ENCODE measurements at places on chromosomes 7 and 10.

DNA sequence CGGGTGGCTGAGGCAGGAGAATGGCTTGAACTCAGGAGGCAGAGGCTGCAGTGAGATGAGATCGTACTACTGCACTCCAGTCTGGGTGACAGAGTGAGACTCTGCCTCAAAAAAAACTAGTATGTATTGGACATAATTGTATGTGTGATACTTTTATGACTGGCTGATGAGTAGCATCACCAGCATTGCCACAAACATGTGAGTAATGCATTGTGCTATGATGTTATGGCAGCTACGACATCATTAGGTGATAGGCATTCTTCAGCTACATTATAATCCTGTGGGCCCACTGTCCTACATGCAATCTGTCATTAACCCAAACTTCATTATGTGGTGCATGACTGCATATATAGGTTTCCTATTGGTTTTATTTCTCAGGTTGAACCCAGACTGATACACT lies 352.4 kb downstream of the GALNT17 start:
- DNase-seq = no peak

GRCh38 chr7:131557652-131558385 lies 1.4 kb upstream of the PODXL start:
- no peak for DNase-seq

GRCh38 chr7:1857487-1858421 lies 187.7 kb downstream of the ELFN1 start:
- no peak for DNase-seq

DNA sequence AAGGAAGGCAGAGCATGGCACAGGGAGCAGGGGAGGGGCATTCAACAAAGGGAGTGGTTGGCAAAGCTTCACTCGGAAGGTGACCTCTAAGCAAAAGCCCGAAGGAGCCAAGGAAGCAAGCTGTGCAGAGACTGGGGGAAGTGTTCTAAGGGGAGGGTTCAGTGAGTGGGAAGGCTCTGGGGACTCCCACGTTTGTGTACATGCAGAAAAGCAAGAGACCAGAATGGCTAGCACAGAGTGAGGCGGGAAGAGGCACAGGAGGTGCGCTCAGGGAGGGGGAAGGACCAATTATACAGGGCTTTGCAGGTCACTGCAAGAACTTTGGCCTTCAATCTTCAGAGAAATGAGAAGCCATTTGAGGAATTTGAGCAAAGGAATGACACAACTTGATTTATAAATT lies 7.4 kb downstream of the ARHGAP21 start:
- DNase-seq = no peak

DNA sequence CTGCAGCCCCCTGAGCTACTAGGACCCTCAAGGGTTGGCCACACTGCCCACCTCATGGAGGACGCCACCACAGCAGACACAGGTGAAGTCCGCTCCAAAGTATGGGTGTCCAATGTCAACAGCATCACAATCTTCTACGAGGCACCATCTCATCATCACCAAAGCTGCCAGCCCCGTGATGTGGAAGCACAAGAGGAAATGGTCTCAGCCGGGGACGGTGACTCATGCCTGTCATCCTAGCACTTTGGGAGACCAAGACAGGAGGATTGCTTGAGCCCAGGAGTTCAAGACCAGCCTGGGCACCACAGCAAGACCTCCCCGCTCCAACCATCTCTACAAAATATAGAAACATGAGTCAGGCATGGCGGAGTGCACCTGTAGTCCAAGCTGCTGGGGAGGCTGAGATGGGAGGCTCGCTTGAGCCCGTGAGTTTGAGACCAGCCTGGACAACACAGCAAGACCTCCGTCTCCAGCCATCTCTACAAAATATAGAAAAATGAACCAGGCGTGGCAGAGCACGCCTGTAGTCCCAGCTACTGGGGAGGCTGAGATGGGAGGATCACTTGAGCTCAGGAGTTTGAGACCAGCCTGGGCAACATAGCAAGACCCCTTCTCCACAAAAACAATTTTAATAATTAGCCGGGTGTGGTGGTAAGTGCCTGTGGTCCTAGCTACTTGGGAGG lies 48.8 kb upstream of the MYL10 start:
- DNase-seq = no peak

DNA sequence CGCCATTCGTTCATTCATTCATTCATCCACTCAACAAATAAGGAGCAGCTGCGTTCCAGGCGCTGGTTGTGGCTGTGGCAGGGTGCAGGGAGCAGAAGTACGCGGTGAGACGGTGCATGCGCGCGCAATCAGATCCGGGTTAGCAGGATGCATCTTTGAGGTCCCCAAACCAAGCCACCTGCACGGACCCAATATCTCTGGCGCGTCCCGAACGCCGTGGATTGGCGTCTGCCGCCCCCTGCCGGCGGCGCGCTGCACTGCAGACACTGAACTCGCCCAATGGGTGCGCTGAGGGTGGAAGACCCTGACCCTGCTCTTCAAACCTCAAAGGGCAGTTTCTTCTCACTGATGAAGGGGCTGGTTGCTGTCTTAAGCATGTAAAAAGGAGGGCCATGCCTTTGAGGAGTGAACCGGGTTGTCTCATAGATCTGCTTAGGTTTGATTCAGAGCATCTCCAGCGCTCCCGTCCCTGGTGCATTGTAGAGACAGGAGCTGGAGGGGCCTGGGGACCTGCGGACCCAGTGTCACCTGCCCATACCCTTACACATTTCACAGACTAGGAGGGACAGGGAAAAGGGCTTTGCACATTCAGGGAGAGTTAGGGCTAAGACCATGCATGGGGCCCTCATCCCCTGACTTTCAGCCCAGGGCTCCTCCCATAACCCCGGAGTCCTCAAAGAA lies 102.5 kb downstream of the RAMP3 start:
- DNase-seq = peak; percentile 65

All from T47D (cell line).